A549 treated with ZK216348 at 1 μM for 4 hours (cell line): ENCODE measurements at places on chromosomes 1 and 21. TPM values are rescaled to one million over a fixed set of nuclear protein-coding genes. Genes with fewer than 3 reads are reported as not detected.

The MTF1 gene
- 3.4 to 5.4 TPM (median 4.4 TPM) in 5 replicates for total RNA-seq

The AMIGO1 gene
- total RNA-seq: 1.1 to 1.6 TPM (median 1.1 TPM) in 5 replicates

The NAV1 gene
- 5.1 to 13.7 TPM (median 9.1 TPM) in 5 replicates for total RNA-seq

The BRDT gene
- total RNA-seq: not detected in 5 replicates

The IL10 gene
- not detected in 5 replicates for total RNA-seq

The SH2D1B gene
- 0.08 to 0.18 TPM (median 0.09 TPM) in 5 replicates for total RNA-seq

The CHI3L1 gene
- 0.18 TPM in 1 of 5 replicates, not detected in the others for total RNA-seq

The RGS13 gene
- total RNA-seq: not detected in 5 replicates

The LINGO4 gene
- not detected in 5 replicates for total RNA-seq

The ARHGAP30 gene
- 0.06 to 0.19 TPM (median 0.08 TPM) in 5 replicates for total RNA-seq

The DIO1 gene
- not detected in 5 replicates for total RNA-seq

The ACKR1 gene
- not detected in 5 replicates for total RNA-seq

The KRTAP22-2 gene
- total RNA-seq: not detected in 5 replicates

The CRNN gene
- not detected in 5 replicates for total RNA-seq

The YARS1 gene
- total RNA-seq: 59.4 to 95.9 TPM (median 72.9 TPM) in 5 replicates

The LCE2A gene
- total RNA-seq: not detected in 5 replicates

The MATN1 gene
- total RNA-seq: 0.06 TPM in 1 of 5 replicates, not detected in the others

The PHTF1 gene
- total RNA-seq: 12.0 to 16.8 TPM (median 15.1 TPM) in 5 replicates

The ST6GALNAC3 gene
- 0.34 to 0.80 TPM (median 0.53 TPM) in 5 replicates for total RNA-seq

The TCP10L gene
- 0.42 to 1.8 TPM (median 0.75 TPM) in 4 of 5 replicates, not detected in the other for total RNA-seq

The TNNT2 gene
- 0.34 TPM in 1 of 5 replicates, not detected in the others for total RNA-seq

The TMEM35B gene
- 13.3 to 16.4 TPM (median 15.1 TPM) in 5 replicates for total RNA-seq

The TRAF3IP3 gene
- total RNA-seq: not detected in 5 replicates

The CHML gene
- total RNA-seq: 4.8 to 10.1 TPM (median 8.2 TPM) in 5 replicates

The HLX gene
- total RNA-seq: 3.9 to 6.2 TPM (median 5.3 TPM) in 5 replicates

The ARMH1 gene
- total RNA-seq: 0.38 to 1.1 TPM (median 0.65 TPM) in 5 replicates

The PSMB4 gene
- total RNA-seq: 308 to 428 TPM (median 392 TPM) in 5 replicates

The BGLAP gene
- 0.20 to 0.40 TPM (median 0.39 TPM) in 3 of 5 replicates, not detected in the others for total RNA-seq
